ENCODE measurements at places on chromosomes 16 and 17.

DNA sequence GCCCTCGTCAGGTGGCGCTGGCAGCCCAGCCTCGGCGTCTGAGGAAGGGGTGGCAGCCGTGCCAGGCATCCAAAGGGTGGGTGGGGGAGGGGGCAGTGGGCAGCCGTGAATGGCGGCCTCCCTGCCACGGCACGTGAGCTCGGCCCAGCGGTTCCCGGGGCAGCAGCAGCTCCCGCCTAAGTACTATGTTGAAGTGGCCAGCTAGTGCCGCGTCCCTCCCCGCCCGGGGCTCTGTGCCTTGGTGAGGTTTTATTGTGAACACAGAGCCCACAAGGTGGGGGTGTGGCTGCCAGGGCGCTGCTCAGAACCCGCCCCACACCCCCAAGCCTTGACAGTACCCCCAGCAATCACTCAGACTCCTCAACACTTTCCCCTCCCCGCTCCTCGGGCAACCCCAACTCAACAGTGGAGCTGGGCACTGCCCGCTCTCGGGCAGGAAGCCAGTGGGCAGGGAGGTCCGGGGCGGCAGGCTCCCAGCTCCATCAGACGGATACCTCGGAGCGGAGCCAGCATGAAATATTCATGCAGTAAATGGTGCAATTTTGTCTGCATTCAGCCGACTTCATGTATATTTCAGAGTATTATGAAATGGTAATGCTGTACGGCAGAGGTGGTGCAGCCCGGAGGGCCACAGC, 80.4 kb downstream of the ENGASE start:
- no peak for DNase-seq

DNA sequence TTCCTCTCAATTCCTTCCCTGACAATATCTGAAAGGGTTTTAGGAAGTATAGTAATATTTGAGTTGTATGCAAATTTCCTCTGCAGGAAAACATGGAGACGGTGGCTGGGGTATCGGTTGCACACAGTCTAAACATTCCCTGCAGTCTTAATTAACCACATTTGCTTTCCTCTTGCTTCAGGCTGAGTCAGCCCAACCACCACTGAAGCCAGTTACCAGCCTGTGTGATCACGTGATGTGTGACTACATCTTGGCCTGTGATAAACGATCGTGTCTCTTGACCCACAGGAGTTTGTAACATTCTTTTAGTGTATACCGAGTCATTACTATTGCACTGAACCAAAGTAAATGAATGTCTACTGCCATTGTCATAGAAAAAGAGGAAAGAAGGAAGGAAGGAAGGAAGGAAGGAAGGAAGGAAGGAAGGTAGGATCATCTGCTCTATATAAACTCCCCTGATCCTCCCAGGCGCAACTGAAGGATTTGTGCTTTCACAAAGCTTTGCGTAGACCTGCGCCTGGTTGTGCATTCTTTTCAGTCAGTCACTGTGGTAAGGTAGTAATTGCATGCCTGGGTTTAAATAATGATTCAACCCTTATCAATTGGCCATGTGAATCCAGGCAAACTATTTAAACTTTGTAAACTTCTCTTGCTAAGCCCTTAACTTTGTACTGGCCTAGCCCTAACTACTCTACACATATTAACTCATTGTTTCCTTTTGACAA, 280.6 kb upstream of the SALL1 start:
- no peak for DNase-seq

DNA sequence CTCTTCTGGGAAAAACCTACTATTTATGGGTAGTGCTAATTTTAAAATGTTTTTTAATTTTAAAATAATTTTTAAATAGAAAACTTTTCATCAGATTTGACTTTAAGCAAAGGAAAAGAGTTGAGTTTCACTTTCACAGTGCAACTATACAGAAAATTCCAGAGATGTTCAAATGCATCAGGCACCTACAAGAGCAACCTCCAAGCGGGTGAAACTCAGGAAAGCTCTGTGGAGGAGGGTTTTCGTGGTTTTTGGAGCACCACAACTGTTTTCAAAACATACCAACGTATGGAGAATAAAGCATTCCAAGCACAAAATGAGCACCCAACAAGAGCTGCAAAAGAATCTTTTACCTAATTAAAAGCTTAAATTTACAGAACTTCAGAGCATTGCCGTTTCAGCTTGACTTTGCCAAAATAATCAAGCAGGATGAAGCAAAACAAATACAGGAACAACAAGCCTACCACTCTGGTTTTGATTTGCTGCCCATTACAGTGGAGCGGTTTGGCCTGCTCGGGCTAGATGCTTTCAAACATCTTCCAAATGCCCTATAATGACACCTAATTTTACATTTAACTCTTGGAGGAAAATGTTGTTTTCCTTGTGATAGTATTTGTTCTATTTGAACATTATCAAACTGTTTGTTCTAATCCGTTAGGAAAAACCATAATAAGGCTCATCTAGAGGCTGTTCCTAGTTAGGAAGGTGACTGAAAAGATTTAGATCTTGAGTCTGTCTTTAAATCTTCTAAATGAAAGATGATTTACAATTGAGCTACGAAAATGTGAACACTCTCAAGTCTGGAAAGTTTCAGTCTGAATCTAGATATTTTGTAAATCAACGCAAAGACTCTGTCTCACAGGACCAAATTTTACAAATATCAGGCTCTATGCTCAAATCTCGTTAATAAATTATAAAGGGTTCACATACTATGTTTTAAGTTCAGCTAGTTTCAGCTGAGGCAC, 34.5 kb downstream of the NACA2 start:
- DNase-seq: no peak

- DNase-seq: no peak
Measured at GRCh38 chr16:30380803-30381208, 1.6 kb downstream of the SEPTIN1 start.

GRCh38 chr17:39792526-39793221, 54.9 kb downstream of the GRB7 start:
- DNase-seq: no peak

- no peak for DNase-seq
Measured at GRCh38 chr17:50916708-50917417, 50.7 kb upstream of the TOB1 start.

DNA sequence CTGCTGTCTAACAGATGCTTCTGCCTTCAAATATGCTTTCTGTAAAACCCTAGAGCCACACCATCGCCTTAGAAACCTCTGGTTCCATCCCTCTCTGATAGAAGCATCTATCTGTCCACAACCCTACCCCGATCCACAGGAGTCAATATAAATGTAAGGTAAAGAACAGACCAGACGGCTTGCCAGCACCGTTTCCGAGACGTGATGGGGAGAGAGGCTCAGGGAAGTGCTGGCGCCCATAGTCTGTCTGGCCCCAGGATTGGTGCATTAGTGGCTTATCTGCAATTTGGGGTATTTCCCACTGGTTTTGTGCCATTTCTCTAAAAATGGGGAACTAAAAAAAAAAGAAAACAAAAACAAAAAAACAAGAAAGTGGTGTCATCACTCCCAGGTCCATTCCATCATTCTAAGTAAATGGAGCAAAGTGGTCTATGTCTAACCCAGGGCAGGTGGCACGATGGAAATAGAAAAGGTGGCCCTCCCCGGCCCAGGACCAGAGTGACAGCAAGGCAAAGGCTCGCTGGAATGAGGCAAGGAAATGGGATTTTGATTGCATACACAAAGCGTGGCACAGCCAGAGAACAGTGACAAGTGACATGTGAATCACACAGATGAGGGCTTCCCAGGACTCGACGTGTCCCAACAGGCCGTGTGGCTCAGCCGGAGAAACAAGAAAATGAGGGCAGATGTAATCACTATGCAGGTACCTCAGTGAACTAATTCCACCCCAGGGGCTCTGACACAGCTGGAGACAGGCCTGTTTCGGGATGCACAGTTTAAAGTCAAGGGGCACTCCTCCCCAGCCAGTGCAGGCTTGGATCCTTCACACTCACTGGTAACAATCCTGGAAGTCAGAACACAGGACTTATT, 125.6 kb downstream of the GAS7 start:
- no peak for DNase-seq

- DNase-seq: no peak
Measured at GRCh38 chr17:81022344-81022676, 12.6 kb upstream of the BAIAP2 start.

Data from stimulated activated CD4-positive, alpha-beta T cell treated with anti-CD3 and anti-CD28 coated beads, Interleukin-2, amount 100 ng/mL, for 24 hours (primary cell).